CD8-positive, alpha-beta memory T cell (primary cell): ENCODE measurements at places on chromosomes 12 and 14.

GRCh38 chr12:76921891-76922664 is 43.3 kb upstream of the CSRP2 start:
- no peak for DNase-seq
- no peaks in the 10 kb centered on the region for H3K36me3 ChIP-seq
- H3K4me1 ChIP-seq = no peaks in the 10 kb centered on the region

DNA sequence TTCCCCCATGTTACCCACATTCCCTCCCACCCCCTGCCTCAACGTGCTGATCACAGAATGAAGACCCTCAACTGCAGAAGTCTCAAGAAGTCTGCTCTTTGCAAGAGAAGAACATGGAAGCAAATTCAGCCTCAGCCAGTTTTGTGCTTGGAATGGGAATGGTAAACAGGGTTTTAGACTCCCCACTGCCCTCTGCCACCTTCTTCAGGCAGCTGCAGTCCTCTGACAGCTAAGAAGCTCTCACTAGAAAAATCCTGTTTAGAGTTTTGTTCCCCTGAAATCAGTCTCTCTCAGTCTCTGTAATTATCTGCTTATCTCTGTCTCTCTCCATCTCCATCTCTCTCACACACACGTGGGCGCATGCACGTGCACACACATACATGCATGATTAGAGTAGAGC is 85.4 kb downstream of the CRACR2A start:
- H3K4me3 ChIP-seq = no peak overlapping the region
- no peak overlapping the region for H3K27ac ChIP-seq
- no peak for DNase-seq
- H3K36me3 ChIP-seq = peaks cover 43% of the 10 kb centered on the region
- H3K27me3 ChIP-seq = no peaks in the 10 kb centered on the region
- H3K4me1 ChIP-seq = no peaks in the 10 kb centered on the region

DNA sequence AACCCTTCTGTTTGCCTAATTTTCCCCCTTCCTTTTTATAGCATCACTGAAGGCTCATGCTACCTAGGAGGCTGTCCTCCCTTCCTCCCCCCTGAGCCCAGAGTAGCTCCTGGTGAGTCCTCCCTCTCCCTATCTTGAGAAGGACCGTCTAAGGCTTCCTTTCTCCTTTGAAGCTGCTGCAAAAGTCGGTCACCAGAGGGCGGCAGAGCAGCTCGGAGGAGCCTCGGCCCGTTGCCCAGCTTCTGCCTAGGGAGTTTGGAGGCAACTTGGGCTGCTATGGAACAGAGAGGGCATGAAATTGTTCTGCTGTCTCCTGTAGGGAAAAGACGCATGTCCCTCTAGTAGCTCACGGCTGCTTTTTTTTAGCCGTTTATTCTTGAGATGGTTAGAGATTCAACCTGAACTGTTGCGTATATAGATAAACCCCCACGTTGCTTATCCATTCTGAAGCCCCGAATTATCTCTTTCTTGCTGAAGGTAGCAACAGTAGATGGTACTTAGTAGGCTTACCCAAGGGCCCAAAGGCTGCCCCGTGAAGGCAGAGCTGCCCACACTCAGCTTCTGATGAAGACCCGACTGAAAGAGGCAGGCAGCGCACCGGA is 5.7 kb downstream of the WNT5B start:
- peak; percentile 22 for DNase-seq
- H3K27me3 ChIP-seq = peaks cover 13% of the 10 kb centered on the region

GRCh38 chr12:80684077-80684495 is 23.3 kb upstream of the MYF6 start:
- H3K4me1 ChIP-seq = no peaks in the 10 kb centered on the region
- no peak overlapping the region for H3K27ac ChIP-seq
- no peak for DNase-seq
- H3K27me3 ChIP-seq = no peaks in the 10 kb centered on the region
- no peaks in the 10 kb centered on the region for H3K36me3 ChIP-seq

DNA sequence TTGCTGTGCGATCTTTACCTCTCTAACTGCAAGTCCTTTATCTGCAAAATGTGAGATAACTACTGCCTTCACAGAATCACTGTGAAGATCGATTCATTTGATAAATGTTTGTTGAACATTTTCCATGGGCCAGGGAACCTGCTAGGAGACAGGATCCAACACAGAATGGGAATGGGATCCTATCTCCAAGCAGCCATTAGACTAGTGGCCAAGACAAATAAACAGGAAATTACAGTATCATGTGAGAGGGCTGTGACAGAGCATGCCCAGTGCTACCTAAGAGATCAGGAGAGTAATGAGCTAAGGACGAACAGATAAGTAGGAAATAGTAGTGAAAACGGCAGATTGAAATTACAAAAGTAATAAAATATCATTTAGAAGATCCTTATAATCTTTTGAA is 105.7 kb downstream of the GRIN2B start:
- no peaks in the 10 kb centered on the region for H3K27me3 ChIP-seq
- H3K4me3 ChIP-seq = no peak overlapping the region
- no peak overlapping the region for H3K27ac ChIP-seq
- no peaks in the 10 kb centered on the region for H3K4me1 ChIP-seq

DNA sequence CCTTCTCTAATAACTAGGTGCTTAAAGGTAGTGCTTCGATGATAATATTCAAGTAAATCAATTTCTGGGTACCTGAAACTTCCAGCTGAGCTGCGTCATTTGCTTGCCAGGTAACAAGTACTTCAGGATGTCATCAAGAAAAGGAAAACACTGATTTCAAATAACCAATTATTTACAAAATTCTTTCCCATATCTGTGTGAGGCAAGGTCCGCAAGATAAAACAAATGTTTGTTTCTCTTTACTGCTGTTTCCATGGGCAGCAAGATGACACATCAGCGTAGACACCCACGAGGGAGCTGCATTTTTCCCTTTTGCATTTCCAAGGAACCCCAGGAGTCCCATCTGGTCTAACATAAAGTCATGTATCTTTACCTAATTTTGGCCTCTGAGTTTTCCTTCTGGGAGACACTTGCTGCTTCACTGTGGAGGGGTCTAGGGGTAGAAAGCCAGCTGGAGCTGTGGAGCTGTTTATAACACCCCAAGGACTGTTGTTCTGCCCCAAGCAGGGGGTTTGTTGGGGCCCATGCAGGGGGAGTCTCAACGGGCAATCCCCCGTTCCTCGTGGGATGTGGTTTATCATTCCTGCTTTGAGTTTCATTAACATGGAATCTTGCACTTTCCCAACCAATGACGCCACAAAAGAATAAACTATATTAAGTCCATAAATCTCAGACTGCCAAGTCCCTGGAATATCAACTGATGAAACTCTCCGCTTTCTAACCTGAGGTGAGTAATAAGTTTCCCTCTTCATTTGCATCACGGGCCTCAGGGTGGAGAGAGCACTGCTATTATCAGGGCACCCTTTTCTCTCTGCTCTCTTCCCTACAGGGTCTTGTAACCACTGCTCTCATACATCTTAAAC is 112.8 kb upstream of the PELI2 start:
- peaks cover 36% of the 10 kb centered on the region for H3K4me1 ChIP-seq
- H3K36me3 ChIP-seq = no peaks in the 10 kb centered on the region
- H3K27ac ChIP-seq = no peak overlapping the region
- H3K4me3 ChIP-seq = no peak overlapping the region
- no peaks in the 10 kb centered on the region for H3K27me3 ChIP-seq

DNA sequence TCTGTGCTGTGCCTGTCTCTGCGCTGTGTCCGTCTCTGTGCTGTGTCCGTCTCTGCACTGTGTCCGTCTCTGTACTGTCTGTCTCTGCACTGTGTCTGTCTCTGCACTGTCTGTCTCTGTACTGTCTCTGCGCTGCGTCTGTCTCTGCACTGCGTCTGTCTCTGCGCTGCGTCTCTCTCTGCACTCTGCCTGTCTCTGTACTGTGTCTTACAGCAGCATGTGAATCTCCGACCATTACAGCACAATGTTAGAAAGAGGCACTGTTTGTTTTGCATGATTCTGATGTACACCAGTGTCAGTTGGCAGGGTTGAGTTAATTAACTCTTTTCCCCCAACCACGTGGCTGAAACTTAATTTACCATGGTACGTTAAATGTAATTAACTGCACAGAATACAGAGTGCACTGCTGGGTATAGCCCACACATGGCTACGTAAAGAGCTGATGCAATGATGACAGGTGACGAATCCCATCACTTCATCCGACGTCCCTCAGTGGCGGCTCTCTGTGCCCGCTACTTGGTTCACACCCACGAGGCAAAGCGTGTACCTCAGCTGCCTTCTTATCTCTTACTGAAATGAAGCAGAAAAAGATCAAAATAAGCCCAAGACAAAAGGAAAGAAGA is 127.7 kb upstream of the SFSWAP start:
- H3K4me1 ChIP-seq = no peaks in the 10 kb centered on the region
- H3K4me3 ChIP-seq = no peak overlapping the region
- no peaks in the 10 kb centered on the region for H3K27me3 ChIP-seq
- no peaks in the 10 kb centered on the region for H3K36me3 ChIP-seq
- H3K27ac ChIP-seq = no peak overlapping the region
- DNase-seq = no peak

DNA sequence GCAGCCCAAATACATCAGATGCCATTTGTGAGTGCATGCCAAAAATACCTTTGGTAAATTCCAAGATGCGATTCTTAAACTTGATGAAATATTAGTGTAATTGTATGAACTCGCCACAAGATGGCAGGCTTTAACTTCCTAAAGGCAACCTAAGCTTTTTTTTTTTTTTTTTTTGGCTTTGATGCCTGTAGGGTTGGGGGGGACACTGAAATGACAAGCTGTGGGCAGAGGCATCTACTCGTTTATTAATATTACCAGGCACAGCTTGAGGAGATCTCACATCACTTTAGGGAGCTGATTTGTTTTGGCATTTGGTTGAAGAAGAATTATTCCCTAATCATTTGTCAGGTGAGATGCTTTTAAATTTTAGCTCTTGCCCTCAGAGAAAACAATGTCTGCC is 126.7 kb upstream of the CCDC196 start:
- DNase-seq = peak; percentile 24
- no peak overlapping the region for H3K4me3 ChIP-seq
- H3K27me3 ChIP-seq = no peaks in the 10 kb centered on the region
- no peaks in the 10 kb centered on the region for H3K4me1 ChIP-seq

GRCh38 chr12:92272061-92272964 is 126.7 kb upstream of the BTG1 start:
- no peaks in the 10 kb centered on the region for H3K4me1 ChIP-seq
- no peaks in the 10 kb centered on the region for H3K36me3 ChIP-seq
- no peaks in the 10 kb centered on the region for H3K27me3 ChIP-seq

- H3K27ac ChIP-seq = peak overlapping the region; percentile 29
- peak; percentile 86 for DNase-seq
- peaks cover 62% of the 10 kb centered on the region for H3K4me1 ChIP-seq
- H3K36me3 ChIP-seq = no peaks in the 10 kb centered on the region
- peak overlapping the region; percentile 46 for H3K4me3 ChIP-seq
Measured at GRCh38 chr12:123075646-123076171, 75.2 kb downstream of the PITPNM2 start.

- H3K36me3 ChIP-seq = no peaks in the 10 kb centered on the region
- H3K27me3 ChIP-seq = no peaks in the 10 kb centered on the region
- H3K27ac ChIP-seq = no peak overlapping the region
- DNase-seq = no peak
- H3K4me3 ChIP-seq = no peak overlapping the region
Measured at GRCh38 chr12:14327711-14328110, 37.8 kb upstream of the ATF7IP start.

DNA sequence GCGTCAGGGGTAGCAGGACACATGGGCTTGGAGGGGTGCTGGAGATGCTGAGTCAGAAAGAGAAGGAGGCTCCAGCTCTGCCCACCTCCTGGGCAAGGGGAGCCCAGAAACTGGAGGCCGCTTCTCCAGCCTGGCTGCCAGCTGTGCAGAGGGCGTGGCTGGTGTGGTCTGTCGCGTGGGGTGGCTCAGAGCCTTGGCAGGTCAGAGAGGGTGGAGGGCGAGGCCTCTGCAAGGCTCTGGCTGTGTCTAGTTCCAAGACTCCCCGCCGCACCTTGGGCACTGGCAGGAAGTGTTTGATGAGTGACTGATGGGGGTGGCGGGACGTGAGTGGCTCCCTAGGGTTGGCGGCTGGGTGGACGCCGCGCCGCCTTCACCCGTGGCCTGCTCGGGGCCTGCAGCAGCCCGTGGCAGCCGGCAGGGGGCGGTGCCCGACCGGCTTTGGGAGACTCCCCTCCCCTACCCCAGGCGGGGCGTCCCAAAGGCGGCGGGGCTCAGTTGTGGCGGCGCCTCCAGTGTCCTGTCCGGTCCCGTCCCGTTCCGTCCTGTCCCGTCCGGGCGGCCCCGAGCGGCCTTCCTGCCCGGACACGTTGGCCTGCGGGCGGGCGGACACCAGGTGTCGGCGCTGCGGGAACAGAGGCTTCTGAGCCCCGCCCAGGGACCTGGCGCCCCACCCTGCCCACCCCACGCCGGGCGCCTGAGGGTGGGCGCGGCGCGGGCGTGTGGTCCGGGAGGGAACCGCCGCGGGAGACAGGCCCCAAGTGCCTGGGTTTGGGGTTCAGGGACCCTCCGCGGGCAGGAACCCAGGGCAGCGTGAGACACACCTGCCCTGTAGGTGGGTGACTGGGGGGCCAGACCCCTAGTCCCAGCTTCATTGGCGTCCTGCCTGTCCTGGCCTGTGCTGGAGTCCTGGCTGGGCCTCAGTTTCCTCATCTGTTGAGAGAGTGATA is 39.7 kb downstream of the KRT80 start:
- H3K27ac ChIP-seq = no peak overlapping the region
- peak; percentile 71 for DNase-seq
- H3K4me3 ChIP-seq = no peak overlapping the region
- peaks cover 30% of the 10 kb centered on the region for H3K4me1 ChIP-seq

- H3K27ac ChIP-seq = peak overlapping the region; percentile 39
- no peaks in the 10 kb centered on the region for H3K4me1 ChIP-seq
- no peak for DNase-seq
- H3K36me3 ChIP-seq = no peaks in the 10 kb centered on the region
- no peaks in the 10 kb centered on the region for H3K27me3 ChIP-seq
- no peak overlapping the region for H3K4me3 ChIP-seq
Measured at GRCh38 chr12:116346741-116347140, 69.2 kb upstream of the MED13L start.

GRCh38 chr12:60119327-60119726 is 523.5 kb downstream of the SLC16A7 start:
- no peak overlapping the region for H3K27ac ChIP-seq
- no peaks in the 10 kb centered on the region for H3K27me3 ChIP-seq
